ENCODE measurements at places on chromosomes 7 and 10.

- no peak for DNase-seq
Observed at GRCh38 chr7:120273476-120273975, 551 bp downstream of the KCND2 start.

DNA sequence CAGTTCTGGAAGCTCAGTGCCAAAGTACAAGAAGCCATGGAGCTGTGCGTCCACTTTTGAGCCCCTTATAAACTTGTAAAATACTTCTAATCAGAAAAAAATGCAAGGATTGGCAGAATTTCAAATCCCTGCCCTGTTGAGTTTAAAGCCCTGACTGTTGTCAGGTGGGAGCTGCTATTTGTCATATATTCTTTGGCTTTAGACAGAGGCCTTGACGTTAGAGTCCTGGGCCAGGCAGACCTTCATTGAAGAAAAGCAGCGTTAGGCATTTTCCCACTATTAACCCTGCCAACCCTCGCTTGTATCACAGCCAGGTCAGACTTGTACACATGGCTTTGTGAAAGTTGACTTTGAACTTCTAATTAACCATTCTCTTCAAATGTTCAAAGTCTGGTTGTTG is 155.4 kb downstream of the TWIST1 start:
- no peak for DNase-seq

DNA sequence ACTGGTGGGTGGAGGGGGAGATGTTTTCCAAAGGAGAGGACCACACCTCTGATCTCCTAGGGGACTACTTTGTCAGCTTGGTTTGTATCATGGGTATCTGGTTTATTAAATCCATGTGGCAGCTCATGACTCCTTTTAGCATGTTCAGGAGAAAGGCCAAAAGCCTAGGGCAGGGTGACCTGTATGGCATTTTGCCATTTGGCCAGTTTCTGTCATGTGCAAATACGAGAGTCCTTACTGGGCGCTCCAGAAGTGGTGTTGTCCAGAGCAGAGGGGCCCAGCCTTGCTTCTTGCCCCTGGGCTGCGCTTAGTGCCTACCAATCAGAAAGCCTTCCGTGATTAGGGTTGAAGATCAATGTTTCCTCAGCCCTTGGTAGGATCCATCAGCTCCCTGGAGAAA is 31.0 kb downstream of the ADRA2A start:
- no peak for DNase-seq

DNA sequence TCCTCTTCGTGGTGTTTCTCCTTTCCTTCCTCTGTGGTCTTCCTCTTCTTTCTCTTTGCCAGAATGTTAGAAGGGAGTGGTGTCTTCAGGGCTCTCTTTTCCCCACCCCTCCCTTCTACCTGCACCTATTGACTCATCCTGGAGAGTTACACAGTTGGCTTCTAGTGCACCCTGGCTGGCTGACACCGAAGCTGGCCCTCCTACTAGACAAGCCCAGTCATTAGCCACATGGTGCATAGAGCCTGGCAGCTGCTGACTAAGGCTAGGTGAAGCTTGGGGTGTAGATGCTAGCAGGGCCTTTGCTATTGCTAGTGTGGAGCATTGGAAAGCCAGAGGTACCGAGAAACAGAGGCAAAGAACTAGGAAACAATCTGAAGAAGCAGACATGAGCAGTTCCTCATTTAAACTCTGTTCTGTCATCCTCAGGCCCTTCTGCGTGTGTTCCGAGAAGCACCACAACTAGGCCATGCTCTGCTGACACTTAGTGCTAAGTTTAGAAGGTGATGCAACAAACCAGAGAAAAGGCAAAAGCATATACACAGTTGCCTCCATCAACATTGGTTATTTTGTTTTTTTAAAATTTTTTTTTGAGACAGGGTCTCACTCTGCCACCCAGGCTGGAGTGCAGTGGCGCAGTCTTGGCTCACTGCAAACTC is 213.9 kb downstream of the BAMBI start:
- no peak for DNase-seq

DNA sequence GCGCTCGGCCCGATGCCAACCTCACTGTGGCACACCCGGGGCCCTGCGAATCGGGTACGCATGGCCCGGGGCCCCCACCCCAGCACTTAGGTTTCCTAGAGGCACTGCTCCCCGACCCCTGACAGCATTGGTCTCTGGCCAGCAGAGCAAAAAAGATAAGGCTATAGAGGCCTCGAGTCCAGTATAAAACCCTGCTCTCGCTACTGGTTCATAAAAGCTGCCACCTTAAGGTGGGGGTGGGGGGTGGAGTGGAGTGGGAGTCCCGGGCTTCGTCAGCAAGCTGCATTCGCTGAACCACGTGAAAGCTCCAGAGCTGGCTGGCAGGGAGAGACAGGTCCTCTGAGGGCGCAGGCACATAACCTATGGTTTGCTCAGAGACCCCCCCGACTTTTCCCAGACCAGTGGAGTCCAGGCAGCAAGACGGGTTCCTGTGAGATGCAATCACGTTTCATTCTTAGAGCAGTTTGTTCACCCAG is 1.3 kb downstream of the KAZALD1 start:
- no peak for DNase-seq

DNA sequence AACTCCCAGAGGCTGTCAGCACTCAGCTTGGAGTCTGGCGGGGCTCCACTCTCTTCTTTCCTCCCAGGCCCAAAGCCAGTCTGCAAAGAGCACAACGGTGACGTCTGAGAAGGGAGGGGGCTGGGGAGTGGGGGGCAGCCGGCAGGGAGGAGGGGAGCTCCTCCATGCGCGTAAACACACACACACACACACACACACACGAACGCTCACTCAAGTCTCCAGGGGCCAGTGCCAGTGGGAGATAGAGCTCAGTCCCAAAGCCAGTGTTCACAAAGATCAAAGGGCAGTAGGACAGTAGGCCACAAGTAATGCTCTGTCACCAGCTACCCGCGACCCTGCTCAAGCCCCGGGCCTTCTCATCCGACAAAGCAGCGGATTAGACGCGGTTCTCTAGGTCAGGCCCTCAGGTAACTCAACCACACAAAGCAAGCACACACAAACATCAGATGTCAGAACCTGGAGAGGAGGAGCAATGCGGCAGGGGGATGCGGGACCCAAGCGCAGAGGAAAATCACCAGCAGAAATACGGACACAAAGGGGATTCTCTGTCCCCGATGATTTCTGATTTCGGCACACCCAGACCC is 19.9 kb downstream of the TCAF1 start:
- no peak for DNase-seq

DNA sequence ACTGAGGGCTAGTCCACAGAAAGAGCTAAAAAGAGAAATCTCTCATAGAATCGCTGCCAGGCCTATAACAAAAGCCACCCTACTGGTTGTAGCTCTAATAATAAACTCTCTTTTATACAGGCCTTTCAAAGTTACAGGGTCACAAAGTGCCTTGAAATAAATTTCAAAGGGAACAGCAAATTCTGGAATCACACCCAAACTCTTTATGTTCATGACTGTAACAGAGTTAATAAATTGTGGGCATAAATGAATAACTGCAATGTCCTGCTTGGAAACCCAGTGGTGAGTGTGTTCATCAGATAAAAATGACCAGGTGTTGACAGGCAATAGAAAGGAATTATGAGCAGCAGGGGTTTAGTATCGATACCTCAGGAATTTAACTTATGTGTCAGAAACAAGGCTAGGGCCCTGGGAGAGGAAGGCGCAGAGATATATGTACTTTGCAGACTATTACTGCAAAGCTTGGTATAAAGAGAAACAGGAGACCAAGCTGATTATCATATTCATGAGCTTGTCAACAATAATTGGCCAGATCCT is 9.3 kb downstream of the CDC14C start:
- no peak for DNase-seq

DNA sequence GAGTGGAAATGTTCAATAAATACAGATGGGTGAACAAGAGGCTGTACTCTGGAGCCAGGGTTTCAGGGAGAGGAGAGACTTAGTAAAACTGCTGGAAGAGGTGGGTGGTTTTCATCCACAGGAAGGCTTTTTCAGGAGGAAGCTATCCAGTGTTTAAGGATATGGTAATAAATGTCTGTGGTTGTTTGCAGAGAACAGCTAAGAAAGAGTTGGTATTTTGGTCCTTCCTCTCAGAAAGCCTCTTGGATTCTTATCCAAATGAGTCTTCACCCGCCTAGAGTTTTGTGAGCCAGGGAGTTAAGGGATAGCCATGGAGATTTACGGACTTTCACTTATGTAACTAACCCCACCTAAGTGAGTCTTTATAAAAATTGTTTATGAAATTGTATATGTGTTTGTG is 95.7 kb downstream of the GNAI1 start:
- no peak for DNase-seq

GRCh38 chr10:122379041-122379440 is 4.5 kb downstream of the PLEKHA1 start:
- DNase-seq: no peak

DNA sequence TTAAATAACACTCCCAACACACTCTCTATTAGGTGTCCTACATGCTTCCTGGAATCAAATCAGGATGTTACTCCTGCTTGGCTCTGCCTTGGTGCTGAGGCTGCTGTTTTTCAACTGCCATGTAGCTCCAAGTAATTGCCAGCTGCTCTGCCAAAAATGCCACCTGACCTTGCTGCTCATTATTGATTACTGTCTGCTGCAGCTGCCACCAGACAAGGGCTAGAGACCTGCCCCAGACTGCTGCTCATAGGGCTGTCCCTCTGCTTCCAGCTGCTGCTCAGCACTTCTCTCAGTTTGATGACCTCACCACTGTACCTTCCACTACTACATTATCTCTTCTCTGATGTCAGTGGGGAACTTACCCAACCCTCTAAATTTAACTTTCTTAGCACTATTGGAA is 102.5 kb downstream of the PCLO start:
- no peak for DNase-seq

DNA sequence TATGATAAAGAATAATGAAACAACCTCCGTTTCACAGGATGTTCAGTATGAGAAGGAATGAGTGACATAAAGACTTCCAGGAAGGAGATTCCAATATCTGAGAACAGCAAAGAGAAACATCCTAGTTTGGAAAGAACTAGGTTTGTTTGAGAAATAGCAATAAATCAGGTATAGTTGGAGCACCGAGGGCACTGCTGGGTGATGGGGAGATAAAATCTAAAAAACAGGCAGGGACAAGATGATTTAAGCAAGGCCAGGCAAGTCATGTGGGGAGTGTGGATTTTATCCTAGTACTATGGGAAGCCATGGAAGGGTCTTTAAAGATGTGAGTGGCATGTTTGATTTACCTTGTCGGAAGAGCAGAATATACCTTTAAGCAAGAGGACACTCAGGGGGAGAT is 169.7 kb downstream of the SPAG6 start:
- DNase-seq: no peak

- no peak for DNase-seq
Observed at GRCh38 chr10:21797984-21798765, 205.4 kb downstream of the DNAJC1 start.

GRCh38 chr7:151725844-151726651 is 150.9 kb downstream of the PRKAG2 start:
- no peak for DNase-seq

DNA sequence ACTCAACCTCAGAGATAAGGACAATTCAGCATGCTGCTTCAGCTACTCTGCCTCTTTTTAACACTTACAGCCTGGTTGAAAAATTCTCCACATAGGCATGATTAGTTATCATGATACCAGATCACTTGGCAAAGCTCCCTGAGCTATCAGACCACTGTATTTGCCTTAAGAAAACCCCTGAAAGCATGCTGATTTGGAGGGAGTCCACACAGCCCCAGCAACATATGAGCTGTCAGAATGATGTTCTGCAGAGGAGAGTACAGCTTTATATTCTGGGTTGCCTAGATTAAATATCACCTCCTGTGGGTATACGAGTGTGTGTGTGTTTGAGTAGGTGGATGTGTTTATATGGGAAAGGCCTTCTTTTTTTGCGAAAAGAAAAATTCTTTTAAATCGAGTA is 170.2 kb upstream of the CHRM2 start:
- no peak for DNase-seq

DNA sequence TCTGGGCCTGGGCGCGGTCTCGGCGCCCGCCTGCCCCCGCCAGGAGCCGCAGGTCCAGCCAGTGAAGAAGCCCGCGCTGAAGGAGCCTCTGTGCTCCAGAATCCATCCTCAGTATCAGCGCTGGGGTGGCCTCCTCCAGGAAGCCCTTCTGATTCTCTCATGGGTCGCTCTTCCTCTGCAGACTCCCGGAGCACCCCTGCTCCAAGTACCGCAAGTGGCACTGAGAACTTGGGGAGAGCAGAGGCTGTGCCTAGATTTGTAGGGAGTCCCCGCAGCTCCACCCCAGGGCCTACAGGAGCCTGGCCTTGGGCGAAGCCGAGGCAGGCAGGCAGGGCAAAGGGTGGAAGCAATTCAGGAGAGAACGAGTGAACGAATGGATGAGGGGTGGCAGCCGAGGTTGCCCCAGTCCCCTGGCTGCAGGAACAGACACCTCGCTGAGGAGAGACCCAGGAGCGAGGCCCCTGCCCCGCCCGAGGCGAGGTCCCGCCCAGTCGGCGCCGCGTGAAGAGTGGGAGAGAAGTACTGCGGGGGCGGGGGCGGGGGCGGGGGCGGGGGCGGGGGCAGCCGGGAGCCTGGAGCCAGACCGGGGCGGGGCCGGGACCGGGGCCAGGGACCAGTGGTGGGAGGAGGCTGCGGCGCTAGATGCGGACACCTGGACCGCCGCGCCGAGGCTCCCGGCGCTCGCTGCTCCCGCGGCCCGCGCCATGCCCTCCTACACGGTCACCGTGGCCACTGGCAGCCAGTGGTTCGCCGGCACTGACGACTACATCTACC is at the start of gene ALOX5:
ALOX5 (plus strand) TSS at position 641 of the 774 bp plus-strand sequence; CDS start at position 705, 64 bp downstream.
- DNase-seq: no peak

DNA sequence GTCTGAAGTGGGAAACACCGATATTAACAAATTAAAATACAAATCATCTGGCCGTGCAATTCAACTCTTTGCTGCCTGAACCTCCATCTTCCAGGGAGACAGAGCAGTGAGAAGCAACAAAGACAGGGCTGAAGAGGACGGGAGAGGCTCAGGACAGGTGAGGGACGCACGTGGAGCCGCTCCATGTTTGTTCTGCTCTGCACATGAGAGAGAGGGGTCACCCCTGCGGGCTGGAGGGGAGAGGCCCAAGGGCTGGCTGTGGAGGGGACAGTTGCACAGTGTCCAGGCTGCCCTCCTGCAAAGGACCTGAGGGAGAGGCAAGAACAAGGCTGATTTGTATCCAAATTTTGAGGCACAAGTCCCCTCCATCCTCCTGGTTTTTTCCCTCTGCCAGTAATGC is 41.7 kb downstream of the COBL start:
- no peak for DNase-seq

GRCh38 chr10:111119637-111120036 is 42.8 kb downstream of the ADRA2A start:
- no peak for DNase-seq

- DNase-seq: no peak
Observed at GRCh38 chr7:98681511-98681910, 64.4 kb downstream of the NPTX2 start.

DNA sequence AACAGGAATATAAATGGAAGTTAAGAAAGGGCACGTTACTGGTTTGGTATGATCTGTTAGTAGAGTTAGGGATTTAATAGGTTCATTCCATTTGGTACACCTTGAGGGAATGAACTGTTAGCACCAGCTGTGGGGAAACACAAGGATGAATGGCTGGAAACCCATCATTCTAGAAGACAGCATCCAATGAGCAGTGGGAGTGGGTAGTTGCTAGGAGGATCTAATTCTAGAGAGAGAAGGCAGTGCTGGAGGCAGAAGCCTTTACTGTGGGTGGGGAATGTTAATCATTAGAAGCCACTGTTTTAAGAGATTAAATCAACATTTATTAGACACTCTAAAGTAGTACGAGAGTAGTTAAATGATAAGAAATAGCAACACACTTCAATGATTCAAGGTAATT is 15.5 kb upstream of the GPR15LG start:
- no peak for DNase-seq

Measured in AG04449 (cell line).